ENCODE measurements at places on chromosomes 13 and 19.
A peak's percentile ranks its signal among the peaks of the same experiment; 100 is the strongest.

DNA sequence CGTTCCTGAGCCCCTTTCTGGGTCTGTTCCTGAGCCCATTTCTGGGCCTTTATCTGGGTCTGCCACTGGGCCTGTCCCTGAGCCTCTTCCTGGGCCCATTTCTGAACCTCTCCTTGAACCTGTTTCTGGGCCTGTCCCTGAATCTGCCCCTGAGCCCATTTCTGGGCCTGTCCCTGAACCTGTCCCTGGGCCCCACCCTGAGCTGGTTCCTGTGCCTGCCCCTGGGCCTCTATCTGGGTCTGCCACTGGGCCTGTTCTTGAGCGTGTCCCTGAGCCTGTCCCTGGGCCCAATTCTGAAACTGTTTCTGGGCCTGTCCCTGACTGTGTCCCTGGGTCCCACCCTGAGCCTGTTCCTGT lies 40.4 kb upstream of the GRTP1 start:
- no peak for DNase-seq

DNA sequence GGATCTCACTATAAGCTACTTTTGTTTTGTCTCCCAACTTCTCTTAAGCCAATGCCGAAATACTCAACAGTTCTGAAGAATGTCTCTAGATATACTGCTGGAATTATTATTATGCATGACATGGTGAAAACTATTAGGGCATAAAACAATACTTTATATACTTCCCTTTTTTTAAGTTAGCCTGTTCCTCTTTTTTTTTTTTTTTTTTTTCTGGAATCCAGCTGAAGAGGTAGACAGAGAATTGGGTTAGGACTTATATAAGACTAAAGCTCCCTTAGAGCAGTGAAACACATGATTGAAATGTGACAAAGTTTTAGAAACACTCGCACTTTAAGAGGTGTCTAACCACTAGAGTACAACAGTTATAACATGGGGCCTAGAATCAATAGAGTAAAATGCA lies 850.9 kb upstream of the PCDH9 start:
- no peak for DNase-seq

DNA sequence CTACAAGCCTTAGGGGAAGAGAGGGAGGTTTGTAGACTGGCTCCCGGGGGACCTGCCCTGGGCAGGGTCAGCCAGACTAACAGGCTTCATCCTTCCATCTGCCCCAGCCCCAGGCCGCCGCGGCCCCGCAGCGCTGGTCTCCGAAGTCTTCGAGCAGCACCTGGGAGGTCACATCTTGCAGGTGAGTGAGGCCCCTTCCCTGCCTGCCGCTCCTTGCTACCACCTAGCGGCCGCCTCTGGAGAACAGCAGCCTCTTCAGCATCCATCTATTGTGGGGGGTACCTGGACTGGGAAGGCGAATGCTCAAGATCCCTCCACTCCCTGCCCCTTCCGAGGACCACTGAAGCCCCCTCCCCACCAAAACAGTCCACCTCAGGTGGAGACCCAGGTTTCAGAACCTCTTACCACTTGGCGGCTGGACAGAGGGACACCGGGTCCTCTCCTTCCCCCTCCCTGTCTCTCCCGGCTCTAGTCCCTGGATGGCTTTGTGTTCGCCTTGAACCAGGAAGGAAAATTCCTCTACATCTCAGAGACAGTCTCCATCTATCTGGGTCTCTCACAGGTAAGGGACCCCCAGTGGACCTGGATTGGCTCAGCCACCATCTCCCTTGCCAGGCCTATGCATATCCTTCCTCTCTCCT lies 12.7 kb downstream of the NPAS1 start:
- no peak for DNase-seq

GRCh38 chr19:17303940-17304267 lies 679 bp upstream of the ABHD8 start:
- peak; percentile 41 for DNase-seq

- no peak for DNase-seq
These were observed 28.6 kb upstream of the EID2 start for GRCh38 chr19:39568604-39569003.

DNA sequence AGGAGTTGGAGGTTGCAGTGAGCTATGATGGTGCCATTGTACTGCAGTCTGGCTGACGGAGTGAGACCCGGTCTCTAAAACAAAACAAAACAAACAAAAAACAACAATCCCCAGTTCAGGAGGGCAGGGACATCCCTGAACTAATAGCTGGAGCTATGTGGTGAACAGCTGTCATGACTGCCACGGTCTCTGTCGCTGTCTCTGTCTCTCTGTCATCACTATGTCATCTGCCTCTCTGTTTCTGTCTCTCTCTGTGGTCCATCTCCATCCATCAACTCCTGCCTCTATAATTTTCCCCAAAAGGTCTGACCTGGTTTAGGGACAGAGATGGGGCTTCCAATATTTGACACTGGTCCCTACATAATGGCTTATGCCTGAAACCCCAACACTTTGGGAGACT lies 7.4 kb downstream of the ITPKC start:
- no peak for DNase-seq

- no peak for DNase-seq
These were observed 183.2 kb downstream of the GPC6 start for GRCh38 chr13:93409816-93410215.

DNA sequence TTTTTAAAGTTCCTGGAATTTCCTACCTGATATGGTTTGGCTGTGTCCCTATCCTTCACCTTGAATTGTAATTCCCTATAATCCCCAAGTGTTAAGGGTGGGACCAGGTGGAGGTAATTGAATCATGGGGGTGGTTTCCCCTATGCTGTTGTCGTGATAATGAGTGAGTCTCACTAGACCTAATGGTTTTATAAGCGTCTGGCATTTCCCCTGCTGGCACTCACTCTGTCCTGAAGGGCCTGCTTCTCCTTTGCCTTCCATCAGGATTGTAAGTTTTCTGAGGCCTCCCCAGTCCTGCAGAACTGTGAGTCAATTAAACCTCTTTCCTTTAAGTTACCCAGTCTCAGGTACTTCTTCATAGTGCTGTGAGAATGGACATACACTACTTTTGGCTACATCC lies 298.7 kb downstream of the HS6ST3 start:
- no peak for DNase-seq

- no peak for DNase-seq
These were observed 9.2 kb downstream of the CFD start for GRCh38 chr19:868458-869244.

GRCh38 chr19:49680421-49681351 lies 3.6 kb downstream of the PRMT1 start:
- peak; percentile 95 for DNase-seq

DNA sequence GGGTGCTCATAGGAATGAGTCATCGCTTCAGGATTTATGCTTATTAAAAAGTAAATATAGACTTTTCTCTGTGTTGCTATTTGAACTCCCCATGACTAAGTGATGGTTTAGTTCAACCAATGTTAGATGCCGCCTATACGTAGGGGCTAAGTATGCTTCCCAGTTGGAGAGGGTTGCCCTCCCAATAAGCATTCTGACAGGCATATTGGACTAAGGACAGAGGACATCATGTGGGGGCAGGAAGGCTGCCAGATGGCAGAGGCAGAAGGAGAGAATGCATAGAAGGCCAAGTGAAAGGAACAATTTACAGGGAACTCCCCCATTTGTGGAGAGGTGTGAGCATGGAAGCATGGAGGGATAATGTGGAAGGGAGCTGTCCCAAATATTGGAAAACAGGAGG lies 318.4 kb upstream of the OBI1 start:
- no peak for DNase-seq

GRCh38 chr13:91639330-91639729 lies 240.9 kb downstream of the GPC5 start:
- no peak for DNase-seq

- no peak for DNase-seq
These were observed 19.6 kb downstream of the GPR183 start for GRCh38 chr13:99287551-99287950.

DNA sequence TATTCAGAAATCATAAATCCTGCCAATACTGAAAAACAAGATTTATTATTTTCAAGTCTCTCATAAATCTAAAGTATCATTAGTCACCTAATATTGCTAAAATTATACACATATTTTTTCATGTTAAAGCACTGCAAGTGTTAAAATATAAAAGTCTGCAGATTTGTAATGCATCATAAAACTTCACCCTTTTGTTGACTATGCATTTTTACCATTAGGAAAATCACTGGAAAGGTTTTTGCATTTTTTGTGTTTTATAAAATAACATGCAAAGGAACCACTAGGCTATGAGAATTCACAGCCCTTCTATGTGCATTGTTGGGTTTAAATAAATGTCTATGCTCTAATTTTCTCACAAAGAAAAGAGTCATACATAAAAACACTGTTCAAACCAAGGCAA lies 407.3 kb downstream of the DACH1 start:
- DNase-seq: no peak

DNA sequence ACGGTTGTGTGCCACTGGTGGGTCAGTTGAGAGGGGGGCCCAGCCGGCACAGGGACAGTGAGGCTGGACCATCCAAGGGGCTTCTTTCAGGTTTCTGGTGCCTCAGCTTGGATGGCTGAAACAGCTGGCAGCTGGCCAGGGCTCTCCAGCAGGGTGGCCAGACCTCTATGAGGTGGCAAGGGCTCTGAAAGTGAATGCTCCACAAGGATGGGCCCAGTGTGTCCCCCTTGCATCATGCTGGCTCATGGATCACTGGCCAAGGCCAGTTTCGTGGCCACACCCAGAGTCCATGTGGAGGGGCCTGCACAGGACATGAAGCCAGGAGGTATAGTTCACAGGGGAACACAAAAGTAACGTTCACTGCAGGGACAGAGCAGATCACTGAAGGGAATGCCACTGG lies 49.6 kb downstream of the CDADC1 start:
- no peak for DNase-seq

DNA sequence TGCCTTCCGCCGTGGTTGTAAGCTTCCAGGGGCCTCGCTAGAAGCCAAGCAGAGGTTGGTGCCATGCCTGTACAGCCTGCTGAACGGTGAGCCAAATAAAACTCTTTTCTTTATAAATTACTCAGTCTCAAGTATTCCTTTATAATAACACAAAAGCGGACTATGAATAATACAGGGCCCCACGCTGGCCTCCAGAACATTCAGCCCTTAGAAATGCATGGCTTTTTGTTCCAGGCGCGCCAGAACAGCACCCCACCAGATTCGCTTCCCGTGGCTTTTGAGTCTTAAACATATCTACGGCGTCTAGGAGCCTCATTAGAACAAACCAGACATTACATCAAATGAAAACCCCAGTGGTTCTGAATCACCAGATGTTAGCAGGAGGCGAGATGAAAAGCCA lies 75.1 kb downstream of the SLC15A1 start:
- DNase-seq: no peak

GRCh38 chr19:29547361-29547960 lies 21.7 kb downstream of the VSTM2B start:
- DNase-seq: no peak

GRCh38 chr13:97202761-97203160 lies 19.4 kb upstream of the MBNL2 start:
- DNase-seq: no peak

- DNase-seq: no peak
These were observed 1.6 kb upstream of the RAP2A start for GRCh38 chr13:97432232-97432916.

GRCh38 chr13:53104136-53104535 lies 75.5 kb downstream of the OLFM4 start:
- DNase-seq: no peak

GRCh38 chr19:49490287-49491029 lies 3.0 kb downstream of the RPL13A start:
- no peak for DNase-seq

DNA sequence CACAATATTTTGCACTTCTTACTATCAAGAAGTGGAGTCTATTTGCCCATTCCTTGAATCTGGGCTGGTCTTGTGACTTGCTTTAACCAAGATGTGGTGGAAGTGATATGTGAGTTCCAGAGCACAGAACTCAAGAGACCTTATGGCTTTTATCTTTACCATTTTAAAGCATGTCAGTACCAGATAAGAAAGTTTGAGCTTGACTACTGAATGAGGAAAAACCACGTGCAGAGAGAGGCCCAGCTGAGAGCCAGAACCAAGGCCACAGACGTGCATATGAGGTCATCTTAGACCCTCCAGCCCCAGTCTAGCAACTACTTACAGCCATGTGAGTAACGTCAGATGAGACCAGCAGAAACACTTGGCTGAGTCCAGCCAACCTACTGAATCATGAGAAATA lies 6.3 kb upstream of the CDK8 start:
- DNase-seq: no peak

DNA sequence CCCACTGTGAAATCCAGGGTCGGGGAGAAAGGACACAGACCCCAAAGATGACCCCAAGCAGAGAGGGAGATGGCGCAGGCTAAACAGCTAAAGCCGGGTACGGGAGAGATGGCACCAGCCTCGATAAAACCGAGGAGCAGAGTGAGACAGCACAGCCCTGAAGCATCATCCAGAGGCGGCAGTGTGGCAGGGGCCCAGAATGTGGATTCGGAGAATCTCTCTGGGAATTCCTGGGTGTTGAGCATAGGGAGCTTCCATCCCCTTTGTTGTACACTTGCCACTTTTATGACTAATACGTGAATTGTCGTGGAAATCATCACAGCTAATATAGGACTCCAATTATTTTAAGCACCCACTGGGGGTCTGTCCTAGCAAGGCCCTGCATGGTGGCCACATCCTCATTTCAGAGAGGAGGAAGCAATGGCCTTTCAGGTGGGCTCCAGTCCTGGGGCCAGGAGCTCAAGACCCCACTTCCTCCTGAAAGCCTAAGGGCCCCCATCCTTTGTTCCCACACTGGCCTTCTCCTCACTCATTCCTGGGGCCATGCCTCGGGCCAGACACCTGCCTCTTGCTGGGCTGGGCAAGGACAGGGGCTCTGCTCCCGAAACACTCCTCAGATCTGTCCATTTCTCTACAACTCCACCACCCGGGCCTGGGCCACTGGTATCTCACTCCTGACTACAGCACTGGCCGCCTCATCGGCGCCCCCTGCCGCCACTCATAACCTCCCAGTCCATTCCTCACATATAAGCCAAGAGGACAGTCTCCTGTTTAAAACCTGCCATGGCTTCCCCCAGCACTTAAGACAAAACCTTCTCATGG lies 29.3 kb upstream of the ATP1A3 start:
- peak; percentile 35 for DNase-seq

GRCh38 chr19:1746401-1747284 lies 6.7 kb upstream of the ONECUT3 start:
- no peak for DNase-seq

DNA sequence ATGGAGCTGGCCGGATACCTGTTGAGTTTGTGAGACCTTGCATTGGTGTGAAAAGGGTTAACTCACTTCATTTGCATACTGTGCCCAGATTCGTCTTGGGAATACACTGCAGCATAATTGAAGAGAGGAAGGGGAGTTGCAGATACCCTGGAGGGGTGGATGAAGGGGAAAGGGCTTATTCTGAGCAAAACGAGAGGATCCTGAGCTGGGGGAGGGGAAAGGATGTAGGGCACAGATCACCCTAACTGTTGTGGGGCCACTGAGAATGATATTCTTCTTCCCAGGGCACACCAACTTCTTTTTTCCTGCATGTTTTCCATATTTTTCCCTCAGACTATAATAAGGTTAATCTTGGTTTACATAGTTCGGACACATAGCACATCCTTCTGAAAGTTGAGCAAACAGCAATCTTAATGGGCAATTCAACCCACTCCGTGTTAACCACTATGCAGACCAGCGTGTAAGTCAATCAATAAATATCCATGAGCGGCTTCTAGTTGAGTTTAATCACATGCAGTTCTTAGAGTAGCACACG lies 11.7 kb upstream of the PTPRS start:
- no peak for DNase-seq

GRCh38 chr19:1153891-1154730 lies 20.0 kb downstream of the SBNO2 start:
- no peak for DNase-seq

GRCh38 chr13:74003374-74003773 lies 130.8 kb downstream of the KLF12 start:
- DNase-seq: no peak
